ENCODE measurements at places on chromosomes 1 and 21. TPM values are rescaled to one million over a fixed set of nuclear protein-coding genes. Genes with fewer than 3 reads are reported as not detected.

VSIG8 gene
- not detected for total RNA-seq

PDZK1IP1 gene
- total RNA-seq: 55.2 TPM

CR2 gene
- not detected for total RNA-seq

ADAMTSL4 gene
- 64.6 TPM for total RNA-seq

FYB2 gene
- not detected for total RNA-seq

Data from vagina (tissue), 2 donors.